ENCODE measurements at places on chromosomes 6 and 20.

- no peak for DNase-seq
Observed at GRCh38 chr6:96683819-96684528, 121.0 kb downstream of the FHL5 start.

- no peak for DNase-seq
Observed at GRCh38 chr20:24043294-24043693, 54.7 kb upstream of the GGTLC1 start.

DNA sequence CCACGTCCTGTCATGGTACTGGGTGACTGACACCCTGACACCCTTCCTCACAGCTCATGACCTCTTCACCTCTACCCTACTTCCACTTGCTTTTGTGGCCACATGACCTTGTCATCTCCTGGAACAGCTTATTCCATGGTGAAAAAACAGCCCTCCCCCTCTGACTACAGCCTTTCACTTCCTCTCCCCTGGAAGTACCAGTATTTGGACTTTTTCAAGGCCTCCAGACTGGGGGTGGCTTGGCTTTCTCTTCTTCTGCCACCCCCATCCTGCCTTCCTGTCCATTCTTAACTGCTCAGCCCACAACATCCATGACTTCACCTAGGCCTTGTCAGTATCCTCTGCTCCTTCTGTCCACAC, 168.4 kb downstream of the CARMIL1 start:
- DNase-seq, result no peak

DNA sequence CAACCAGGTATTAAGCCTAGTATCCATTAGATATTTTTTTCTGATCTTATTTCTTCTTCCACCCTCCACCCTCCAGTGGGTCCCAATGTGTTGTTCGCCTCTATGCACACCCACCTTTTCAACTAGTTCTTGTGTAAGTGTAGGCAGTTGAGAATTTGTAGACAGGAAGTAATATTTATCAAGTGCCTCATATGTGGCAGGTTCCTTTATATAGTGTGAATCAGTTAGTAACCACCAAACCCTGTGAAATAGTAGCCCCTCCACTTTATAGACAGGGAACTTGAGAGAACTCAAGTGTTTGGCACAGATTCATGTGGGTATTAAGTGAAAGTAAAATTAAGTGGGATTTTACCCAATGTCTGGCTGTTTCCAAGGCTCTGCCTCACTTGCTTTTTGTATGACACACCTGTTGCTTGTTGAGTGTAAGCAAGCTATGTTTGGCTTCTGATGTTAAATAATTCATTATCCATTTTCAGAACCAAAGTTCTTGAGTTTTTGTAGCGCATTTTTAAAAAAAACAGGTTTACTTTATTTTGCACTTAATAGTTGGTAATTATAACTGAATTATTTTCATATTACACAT, 24.8 kb downstream of the AFDN start:
- no peak for DNase-seq

GRCh38 chr6:155050311-155050710, 55.2 kb downstream of the TIAM2 start:
- DNase-seq, result no peak

All from fibroblast of the conjunctiva (primary cell).